ENCODE measurements at places on chromosomes 2 and 18.

DNA sequence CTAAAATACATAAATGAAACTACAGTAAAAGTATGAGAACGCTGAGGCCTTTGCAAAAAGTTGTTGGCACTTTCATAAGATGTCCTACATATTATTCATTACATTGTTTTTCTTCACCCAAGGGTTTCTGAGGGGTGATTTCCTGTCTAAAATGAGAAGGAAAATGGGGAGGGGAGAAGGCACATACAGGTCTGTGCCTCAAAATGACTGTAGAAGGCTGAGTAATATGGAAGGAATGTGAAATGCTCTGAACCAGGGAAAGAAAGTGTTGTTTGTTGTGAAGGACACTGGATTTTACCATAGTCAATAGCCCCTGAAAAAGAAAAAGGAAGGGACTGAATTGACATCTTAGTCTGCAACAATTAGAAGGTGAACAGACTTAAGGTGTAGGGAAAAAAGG, 99.5 kb upstream of the RNF152 start:
- DNase-seq, result no peak

GRCh38 chr2:99940963-99941362, 201.4 kb downstream of the AFF3 start:
- DNase-seq, result no peak

- no peak for DNase-seq
Observed at GRCh38 chr2:234836271-234836670, 115.5 kb upstream of the SH3BP4 start.

GRCh38 chr2:86634352-86634751, 10.7 kb upstream of the RNF103 start:
- no peak for DNase-seq

DNA sequence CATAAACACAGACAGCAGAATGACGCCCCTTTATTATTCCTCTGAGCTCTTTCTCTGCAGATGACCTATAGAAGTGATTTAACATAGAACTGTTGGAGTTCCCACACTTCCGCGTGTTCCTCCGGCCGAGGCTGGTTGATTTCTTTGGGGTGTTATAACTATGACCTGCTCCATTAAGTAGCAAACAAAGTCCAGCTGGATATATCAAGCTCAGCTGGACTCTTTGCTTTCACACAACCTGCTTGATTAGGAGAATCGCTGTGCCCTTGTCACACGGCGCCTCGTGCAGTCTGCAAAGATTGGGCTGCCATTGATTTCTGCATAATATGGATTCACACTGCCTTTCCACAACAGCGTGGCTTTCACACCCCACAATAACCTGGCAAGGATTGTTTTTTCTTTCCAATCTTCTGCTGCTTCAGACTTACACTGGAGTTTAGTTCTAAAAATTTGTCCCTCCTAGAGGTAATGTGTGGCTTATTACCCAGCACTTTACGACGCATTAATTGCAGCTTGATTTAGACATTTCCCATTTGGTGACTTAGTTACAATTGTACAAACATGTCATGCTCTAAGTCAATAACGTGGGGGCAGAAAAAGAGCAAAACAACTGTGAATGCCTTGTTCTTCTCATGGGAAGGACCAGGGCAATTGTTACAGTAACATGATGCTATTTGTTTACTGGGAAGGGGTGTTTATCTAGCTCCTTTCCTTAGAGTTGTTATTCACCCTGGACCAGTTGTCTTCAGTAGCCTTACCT, 485.7 kb downstream of the TXNL1 start:
- no peak for DNase-seq

DNA sequence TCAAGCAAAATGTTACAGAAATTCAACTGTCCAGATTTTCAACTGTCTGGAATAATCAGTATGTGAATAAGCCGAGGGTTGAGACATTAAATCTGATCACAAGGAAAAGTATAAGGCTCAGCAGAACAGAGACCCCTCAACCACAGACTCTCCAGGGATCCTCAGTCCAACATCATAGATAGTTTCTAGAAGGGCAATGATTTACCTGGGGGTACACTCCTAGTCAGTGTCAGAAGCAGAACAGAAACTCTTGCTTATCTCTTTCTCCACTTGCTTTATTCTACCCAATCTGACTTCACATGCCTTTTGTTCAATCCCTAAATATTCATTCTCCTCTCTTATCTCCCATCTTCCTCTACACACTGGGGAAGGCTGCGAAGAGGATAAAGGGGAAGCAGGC, 36.4 kb downstream of the ICOS start:
- no peak for DNase-seq
